ENCODE measurements at places on chromosomes 16 and 17.

- DNase-seq = no peak
These were observed 252.0 kb upstream of the ASIC2 start for GRCh38 chr17:33545124-33545523.

- no peak for DNase-seq
These were observed 322.1 kb downstream of the MAP2K4 start for GRCh38 chr17:12342609-12343435.

GRCh38 chr16:31271621-31272190 is 11.9 kb downstream of the ITGAM start:
- no peak for DNase-seq

DNA sequence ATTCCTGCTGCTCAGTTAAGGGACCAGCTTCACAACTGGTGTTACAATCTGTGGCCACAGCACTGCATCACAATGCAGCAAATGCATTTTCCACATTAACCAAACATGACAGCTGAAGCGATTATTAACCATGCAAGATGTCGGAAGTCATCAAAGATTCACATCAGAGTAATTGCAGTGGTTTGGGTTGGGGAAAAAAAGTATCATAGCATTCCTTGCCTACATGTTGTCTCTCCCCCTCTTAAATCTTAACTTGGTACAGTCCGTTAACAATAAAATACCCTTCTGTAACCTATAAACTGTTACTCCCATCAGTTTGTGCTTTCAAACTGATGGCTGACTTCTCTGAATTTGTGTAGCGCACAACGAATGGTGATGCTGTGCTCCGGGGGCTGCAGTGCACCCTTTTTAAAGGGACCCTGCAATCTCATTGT is 51.6 kb downstream of the NUP93 start:
- no peak for DNase-seq

- DNase-seq = no peak
These were observed 225.3 kb upstream of the TBX2 start for GRCh38 chr17:61174310-61174709.

DNA sequence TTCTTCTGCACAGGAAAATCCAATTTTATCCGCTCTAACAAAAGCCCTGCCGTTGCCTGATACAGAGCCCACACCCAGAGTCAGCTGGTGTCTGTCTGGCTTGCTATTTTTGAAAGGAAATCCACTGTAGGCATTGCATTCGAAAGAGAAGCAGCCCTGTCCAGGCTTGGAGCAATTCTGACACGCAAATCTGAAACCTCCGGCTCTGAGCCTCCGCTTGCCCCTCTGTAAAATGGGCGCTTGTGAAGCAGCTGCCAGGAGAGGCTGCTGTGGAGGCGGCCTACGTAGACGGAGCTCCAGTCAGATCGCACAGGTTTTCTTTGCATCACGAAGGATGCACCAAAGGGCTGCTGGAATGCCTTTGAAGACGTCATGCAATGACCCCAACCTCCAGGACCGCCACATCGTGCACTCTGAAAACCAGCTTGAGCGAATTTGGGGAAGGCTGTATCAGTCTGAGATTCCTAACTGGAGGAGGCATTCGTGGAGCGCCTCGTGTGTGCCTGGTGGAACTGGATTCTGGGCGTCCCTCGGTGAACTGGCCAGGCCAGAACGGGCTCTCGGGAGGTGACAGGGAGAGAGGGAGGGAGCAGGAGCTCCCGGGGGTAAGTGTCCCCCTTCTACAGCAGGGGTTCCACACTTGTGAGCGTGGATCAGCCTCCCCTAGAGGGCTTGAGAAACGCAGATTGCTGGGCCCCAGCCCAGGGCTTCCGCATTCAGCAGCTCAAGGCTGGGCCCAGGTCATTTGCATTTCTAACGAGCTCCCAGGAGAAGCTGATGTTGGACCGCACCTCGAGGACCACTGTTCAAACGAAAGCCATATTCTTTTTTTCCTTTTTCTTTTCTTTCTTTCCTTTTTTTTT is 215.5 kb downstream of the MRTFB start:
- DNase-seq = no peak

GRCh38 chr16:5852151-5852550 is 754.6 kb upstream of the EEF2KMT start:
- no peak for DNase-seq

GRCh38 chr16:69417520-69418199 is 6.8 kb upstream of the CYB5B start:
- no peak for DNase-seq

All from NCI-H187 (cell line).